ENCODE measurements at places on chromosomes 7 and 10.

GRCh38 chr10:100267239-100268104 is at the start of gene CWF19L1:
TSS of gene CWF19L1 (minus strand) at chr10:100267638. CDS start at chr10:100267593, 45 bp downstream.
- peak; percentile 24 for DNase-seq

DNA sequence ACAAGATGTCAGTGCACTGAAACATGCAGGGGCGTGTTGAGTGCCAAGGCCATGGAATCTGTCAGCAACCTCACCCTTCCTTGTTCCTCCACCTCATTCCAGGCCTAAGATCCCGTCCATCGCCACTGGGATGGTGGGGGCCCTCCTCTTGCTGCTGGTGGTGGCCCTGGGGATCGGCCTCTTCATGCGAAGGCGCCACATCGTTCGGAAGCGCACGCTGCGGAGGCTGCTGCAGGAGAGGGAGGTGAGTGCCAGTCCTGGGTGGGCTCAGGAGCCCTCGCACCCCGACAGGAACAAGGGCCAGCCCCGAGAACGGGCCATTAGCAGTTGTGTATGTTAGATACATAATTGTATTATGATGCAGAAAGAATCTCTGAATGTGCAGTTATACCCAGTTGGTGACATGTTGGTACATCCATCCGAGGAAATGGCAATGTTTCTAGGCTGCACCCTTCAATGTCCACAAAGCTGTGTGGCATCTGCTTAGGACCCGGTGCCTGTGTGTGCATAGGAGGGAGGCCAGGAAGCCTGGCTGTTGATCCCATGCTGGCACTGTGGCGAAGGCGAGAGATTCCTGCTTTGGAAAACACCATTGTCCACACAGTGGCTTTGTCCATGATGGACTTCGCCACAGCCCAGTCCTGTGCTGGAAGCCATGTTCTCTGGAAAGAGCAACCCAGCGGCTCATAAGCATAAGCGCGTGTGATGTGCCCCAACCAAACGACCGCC is 154.2 kb downstream of the EGFR start:
- DNase-seq, result no peak

- peak; percentile 29 for DNase-seq
These were observed 236.3 kb upstream of the ANKRD30A start for GRCh38 chr10:36888925-36889573.

- DNase-seq, result no peak
These were observed 4.4 kb downstream of the BMPER start for GRCh38 chr7:33909755-33910154.

DNA sequence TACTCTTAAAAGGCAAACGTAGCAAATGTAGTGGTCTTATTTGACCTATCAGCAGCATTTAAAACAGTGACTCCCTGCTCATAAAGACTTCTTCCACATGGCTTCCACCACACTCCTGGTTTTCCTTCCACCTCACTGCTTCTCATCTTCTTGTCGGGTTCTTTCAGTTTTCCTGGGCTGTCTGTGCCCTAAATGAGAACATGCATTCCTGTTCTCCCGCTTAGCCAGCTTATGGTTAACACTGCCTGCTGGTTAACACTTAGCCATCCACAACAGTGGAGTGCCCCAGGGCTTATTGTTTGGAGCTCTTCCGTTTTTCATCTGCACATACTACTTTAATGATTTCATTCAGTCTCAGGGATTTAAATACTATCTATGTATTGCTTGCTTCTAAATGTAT is 34.3 kb upstream of the EXOC6 start:
- DNase-seq, result no peak

Data from SW 1271 (cell line).